ENCODE measurements at places on chromosomes 6 and 20.
A peak's percentile ranks its signal among the peaks of the same experiment; 100 is the strongest.

DNA sequence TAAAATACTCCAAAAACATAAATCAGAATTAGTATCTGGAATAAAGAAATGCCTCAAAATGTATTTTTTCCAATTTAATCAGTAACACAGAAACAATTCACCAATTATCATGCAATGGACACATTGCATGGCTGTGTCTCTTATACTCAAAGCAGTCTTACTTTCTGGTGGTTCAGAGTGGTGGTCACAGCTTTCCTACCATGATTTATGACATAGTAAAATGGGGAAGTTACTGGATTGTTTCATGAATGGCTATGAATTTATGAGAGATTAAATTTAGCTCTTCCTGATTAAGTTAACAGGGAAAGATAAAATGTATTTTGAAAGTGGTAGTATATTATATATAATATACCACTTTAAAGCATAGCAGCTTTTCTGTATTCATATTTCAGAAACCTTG, 331.5 kb upstream of the MAP3K7 start:
- DNase-seq: no peak

- no peak for DNase-seq
These were observed 359 bp downstream of the PHIP start for GRCh38 chr6:79077715-79078074.

DNA sequence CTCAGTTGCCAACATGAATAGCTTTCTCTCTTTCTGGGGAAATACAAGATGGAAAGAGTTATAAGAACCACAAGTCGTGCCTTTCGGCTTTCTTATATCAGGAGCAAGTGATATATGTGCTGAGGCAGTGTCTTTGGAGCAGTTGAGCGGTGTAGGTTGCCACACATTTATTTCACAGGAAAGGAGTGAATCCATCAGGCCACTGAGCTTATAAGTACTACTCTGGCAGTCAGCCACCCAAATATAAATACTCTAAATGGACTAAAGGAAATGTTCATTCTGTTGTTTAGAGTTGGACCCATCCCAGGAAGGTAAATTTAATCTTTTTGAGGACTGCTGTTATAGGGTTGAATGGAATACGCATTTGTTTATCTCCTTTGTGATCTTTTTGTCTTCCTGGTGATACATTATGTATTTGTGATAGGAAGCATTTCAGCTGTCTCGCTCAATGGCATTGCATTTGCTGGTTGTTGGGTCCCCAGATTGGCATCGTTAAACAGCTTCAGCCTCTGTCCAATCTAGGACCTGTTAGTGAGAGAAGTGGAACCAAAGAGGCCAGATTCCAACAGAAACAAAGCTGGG, 139.7 kb downstream of the SOBP start:
- no peak for DNase-seq

GRCh38 chr20:58542411-58543095, 27.4 kb upstream of the APCDD1L start:
- DNase-seq: no peak

- no peak for DNase-seq
These were observed 62.2 kb upstream of the GCM1 start for GRCh38 chr6:53210811-53211210.

- no peak for DNase-seq
These were observed 828.8 kb upstream of the GJE1 start for GRCh38 chr6:141303907-141304306.

DNA sequence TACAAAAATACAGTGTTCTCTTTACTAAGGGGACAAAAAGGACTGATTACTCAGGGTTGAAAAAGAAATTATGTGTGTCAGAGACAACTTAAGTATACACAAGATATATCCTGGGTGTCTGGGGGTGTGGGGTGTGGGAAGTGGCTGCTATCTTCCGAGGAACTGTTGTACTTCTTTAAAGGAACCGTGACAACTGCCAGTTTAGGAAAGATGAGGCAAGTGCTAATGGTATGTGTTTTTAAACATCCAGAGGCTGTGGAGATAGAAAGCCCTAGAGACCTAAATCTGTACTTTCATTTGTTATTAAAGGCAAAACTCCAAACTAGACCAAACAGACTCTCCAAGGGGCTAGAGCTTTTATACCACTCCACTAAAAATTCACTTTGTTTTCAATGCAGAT, 95.6 kb downstream of the SNAP25 start:
- peak; percentile 10 for DNase-seq

DNA sequence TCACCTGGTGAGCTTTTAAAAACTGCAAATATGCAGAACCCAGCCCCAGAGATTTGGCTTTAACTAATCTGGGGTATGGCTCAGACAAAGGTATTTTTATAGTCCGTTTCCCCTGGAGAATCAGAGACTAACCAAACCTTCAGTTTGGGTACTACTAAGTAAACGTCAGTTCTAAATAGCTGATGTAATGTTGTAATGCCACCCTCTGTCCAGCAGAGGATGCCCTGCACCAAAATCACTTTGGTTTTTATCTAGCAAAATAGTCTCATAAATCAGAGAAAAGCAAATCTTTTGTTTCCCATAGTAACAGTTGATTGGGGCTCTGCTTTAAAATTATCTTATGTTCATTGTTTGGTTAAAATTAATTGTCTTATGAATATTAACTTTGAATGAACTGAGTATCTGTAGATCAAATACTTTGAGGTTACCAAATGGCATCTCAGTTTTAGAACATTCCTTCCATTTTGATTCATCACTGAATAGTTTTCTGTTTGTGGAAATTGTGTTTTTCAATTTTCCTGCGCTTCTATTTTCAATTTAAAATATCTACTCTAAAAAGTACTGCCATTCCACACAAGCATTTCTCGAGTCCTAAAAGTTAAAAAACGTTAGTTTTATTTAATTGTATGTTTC, 278.3 kb upstream of the PLCB4 start:
- no peak for DNase-seq

- no peak for DNase-seq
These were observed 3.3 kb downstream of the SIM1 start for GRCh38 chr6:100461278-100461916.

- DNase-seq: no peak
These were observed 67.6 kb upstream of the SUPT3H start for GRCh38 chr6:45445364-45445748.

Data from AG04449 (cell line).